ENCODE measurements at places on chromosomes 6 and 20.
A peak's percentile ranks its signal among the peaks of the same experiment; 100 is the strongest.

- DNase-seq = no peak
These were observed 37.1 kb upstream of the PMEPA1 start for GRCh38 chr20:57746832-57747404.

GRCh38 chr6:137265561-137266308 is 46.5 kb upstream of the IFNGR1 start:
- no peak for DNase-seq

- peak; percentile 59 for DNase-seq
These were observed 28.0 kb upstream of the TULP4 start for GRCh38 chr6:158284007-158284875.

GRCh38 chr6:39172377-39172757 is 56.9 kb downstream of the KCNK5 start:
- no peak for DNase-seq

DNA sequence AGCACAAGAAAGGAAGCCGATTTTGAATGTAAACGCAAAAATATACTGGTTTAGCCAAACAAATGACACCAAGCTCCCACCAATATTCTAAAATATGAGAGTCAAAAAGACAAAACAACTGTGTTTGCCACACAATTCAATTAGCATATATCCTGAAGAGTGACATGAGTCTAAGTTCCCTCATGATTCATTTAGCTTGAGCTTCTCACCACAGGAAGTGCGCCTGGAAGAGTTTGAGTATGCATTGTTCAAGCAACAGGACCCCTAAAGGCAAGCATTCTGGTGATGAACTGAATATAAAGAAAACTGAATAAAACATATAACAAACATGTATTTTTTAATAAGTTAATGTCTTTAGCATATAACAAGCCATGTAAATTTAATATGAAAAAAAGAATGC is 115.2 kb upstream of the RUNX2 start:
- peak; percentile 41 for DNase-seq

DNA sequence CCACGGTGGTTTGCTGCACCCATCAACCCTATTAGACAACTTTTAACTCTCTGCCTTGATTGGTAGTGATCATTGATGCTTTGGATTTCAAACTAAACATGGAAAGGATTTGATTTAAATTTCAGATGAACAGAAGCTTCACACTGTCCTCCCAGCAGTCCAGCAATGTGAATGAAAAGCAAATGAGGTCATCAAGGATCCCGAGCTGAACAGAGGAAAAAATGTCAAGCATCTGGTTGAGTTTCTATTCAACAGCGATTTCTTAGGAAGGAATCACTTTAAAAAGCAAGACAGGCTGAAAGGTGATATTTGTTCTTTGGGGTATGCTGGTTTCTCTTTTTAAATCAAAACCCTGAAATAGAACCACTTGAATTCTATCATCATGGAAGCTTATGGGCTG is 10.6 kb upstream of the SAMD3 start:
- peak; percentile 22 for DNase-seq

GRCh38 chr6:140542863-140543262 is 1168.4 kb upstream of the CITED2 start:
- no peak for DNase-seq

DNA sequence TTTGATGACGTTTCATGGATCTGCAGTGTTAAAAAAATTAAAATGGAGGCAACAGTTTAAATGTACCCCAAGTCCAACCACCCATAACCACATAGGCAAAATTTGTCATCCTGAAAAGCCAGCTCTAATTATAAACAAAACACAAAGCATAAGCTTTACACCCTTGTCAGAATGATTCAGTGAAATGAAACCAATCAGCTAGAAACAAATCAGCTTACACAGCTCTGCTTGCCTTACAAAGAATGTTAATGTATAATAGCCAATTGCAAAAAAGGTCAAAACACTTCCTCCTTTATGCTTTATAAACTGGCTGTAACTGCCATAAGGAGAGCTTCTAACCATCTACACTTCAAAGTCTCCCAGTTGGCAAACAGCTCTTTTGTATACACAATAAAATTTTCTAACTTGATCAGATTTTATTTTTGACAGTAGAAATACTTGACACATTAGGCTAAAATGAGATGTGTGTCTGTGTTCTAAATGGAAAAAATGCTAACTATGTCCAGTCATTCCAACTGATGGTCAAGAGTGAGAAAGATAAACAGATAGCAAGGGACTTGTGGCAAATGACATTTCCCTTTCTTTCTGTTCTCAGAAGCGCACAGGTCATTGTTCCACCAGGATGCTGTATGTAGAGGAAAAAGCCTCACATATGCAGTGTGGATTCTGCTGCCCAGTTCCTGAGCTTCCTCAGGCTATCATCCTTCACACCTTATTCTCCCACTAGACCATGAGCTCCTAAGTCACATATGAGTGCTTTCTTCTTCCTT is 344.3 kb upstream of the ID4 start:
- DNase-seq = no peak

- DNase-seq = peak; percentile 65
These were observed 11.7 kb upstream of the PRIM2 start for GRCh38 chr6:57305761-57306160.

DNA sequence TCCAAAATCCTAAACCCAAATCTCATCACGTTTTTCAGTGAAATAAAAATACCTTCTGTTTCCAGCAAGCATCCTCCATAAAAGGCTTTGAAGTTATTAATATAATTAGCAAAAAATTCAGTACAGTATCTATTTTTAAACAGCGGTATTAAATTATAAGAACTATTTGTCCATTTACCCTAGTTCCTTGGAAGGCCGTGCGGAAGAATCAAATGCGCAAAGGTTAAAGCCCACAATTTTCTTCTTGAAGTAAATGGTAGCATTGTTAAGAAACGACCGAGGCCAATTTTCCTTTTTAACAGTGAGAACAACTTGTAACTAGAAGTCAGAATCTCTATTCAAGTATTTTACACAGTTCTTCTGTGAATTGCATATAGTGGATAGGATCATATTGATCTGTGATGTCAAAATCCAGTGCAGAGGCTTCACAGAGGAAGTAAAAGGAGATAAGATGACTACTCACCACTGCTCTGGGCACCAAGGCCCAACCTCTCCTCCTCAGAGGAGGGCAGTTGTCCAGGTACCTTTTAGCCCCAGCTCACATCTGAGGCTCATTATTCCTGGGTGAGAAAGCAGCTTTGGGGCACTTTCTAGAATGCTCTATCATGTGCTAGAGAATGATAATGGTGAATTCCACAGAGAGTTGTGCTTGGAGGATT is 36.3 kb downstream of the TNFAIP3 start:
- DNase-seq = no peak
